ENCODE measurements at places on chromosomes 2 and 18.

DNA sequence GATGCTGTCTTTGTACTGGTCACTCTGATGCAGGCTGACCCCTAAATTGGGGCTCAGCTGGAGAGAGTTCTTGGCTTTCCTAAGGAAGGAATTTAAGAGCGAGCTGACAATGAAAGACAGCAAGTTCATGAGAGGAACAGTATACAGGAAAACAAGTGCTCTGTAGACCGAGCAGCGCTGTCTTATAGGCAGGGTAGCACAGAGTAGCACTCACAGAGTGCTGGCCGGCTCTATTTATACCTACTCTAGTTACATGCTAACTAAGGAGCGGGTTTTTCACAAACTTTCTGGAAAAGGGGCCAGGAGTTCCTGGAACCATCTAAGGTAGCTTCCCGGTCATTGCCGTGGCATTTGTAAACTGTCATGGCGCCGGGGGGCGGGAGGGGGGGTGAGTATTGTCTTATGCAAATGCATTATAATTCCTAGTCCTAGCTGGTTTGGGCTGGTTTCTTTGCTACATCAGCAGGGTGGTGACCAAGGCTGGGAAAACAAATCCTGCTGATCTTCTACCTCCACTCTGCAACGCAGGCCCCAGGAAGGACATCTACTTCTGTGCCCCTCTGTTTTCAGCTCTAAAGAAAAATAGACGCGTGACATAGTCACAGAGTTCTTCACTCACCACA lies 31.6 kb upstream of the MAP3K20 start:
- DNase-seq = no peak

DNA sequence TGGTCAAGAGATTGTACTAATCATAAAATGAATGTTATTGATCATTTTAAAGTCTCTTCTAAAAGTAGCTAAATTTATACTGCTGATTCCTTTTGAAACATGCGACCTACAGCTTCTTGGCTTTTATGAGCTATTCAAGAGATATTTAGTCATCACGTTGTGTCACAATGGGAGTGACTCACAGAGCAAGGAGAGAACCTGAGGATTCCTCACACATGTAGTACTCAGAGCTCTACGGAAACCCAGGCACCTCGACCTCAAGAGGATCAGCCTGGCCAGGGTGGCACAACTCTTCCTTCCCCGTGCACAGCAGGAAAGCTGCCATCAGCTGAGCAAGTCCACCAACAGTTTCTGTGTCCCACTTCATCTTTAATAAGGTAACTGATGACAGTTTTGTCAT lies at the start of gene DHRS9:
TSS of gene DHRS9 (plus strand) at position 223 of the 400 bp plus-strand sequence. CDS start 12,019 bp downstream, outside the sequence.
- DNase-seq = peak; percentile 58

DNA sequence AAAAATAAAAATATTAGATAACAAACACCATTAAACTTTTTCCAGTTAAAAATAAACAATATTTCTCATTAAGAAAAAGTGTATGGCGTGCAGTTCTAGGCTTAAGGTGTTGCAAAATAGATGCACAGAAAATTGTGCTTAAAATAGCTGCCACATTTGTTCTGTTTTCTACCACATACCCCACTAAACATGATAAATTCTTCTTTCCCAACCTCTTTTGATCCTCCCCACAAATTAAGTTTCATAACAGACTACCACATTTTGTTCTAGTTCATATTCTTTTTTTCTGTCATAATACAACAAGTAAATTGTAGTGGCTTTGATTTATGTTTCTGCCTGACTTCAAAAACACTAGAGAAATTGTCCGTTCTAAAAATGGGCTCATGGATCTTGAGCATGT lies 64.5 kb downstream of the ARHGAP28 start:
- DNase-seq = no peak

DNA sequence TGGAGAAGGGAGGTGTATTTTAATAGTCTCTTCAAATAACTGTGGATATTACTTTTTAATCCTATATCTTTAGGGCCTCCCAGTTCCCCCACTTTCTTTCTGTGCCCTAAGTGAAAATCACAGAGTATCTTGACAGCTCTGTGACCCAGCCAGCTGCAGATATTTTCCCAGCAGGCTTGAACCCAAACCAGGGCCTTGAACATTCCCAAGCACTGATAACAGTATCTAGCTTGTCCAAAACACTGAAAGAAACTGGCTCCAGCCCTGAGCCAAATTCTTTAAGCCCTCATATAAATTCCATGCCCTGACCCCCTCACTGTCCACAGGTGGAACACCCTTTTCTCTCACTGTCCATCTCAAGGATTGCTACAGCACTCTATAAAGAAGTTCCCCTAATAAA lies 388.1 kb upstream of the CHAC2 start:
- no peak for DNase-seq

DNA sequence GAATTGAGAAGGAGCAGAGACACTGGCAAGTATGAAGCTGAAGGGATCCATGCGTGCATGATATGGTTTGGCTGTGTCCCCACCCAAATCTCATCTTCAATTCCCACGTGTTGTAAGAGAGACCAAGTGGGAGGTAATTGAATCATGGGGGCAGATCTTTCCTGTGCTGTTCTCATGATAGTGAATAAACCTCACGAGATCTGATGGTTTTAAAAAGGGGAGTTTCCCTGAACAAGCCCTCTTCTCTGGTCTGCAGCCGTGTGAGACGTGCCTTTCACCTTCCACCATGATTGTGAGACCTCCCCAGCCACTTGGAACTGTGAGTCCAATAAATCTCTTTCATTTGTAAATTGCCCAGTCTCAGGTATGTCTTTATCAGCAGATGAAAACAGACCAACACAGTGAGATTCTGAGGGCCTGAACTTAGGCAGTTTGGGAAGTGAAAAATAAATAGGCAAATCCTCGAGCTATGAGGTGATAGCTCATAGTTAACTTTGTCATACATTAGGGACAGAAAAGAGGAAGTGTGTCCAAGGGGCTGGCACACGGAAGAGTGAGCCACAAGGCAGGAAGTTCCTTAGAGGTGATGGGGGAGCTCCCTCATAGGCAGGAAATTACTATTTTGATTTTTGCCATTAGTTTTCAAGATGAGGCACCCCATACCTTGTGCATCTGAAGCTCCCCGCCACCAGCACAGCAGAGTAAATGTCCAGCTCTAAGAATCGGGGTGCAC lies 658.8 kb upstream of the ID2 start:
- no peak for DNase-seq

DNA sequence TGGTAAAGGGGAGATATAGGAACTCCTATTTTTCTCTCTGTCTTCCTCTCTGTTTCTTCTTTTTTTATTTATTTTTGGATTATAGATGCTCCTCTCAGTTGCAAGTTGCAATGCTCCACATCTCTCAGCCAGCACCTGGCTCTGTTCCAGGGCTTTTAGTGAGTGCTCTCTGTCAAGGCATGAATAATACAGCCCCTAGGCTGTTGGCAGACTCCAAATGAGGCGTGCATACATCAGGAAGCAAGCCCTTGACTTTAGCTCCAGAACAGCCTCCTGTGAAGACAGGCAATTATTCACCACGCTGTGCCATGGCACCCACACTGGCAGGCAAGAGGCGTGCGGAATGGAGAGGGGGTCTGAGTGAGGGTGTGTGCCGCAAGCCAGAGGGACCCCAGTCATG lies 228.1 kb upstream of the PXDN start:
- no peak for DNase-seq

- no peak for DNase-seq
Observed at GRCh38 chr18:29104227-29104626, 927.3 kb upstream of the CDH2 start.

DNA sequence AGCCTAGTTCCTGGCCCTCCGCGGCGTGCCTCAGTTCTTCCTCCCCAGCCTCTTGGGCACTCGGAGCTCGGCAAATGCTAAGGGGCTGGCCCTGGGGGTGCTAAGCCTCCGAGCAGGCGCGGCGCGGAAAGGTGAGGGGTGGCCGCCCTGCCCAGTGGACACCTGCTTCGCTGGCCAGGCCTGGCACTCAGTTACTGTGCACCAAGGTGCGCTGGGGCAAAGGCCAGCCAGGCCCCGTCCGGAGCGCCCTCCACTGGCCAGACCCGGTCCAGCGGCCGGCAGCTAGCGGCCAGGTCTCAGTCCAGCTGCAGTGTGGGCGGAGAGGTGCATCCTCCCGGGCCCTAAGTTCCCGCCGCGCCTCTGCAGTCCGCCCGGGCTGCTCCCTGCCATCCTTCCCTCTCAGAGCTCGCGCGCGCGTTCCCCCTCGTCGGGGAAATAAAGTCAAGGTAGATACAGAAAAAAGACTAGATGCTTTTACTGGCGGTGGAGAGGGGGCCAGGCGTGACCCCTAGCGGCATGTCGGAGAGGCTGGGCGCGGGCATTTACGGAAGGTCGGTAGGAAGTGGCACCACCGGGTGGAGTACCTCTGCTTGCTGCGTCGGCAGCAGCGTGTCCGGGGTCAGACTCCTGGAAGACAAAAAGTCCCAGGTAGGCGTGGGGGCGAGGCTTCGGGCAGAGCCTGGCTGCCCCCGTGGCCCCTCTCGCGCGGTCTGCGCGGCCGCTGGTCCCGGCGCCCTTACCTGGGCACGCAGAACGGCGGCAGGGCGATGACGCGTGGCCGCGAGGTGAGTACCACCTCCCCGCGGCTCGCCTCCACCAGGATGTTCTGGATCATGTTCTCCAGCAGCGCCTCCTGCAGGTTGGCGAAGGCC lies 9.4 kb upstream of the CRYBA2 start:
- DNase-seq = no peak

GRCh38 chr2:165787334-165787733 lies 6.7 kb downstream of the GALNT3 start:
- DNase-seq = no peak

- DNase-seq = no peak
Observed at GRCh38 chr18:50247561-50247960, 18.7 kb downstream of the CFAP53 start.

GRCh38 chr2:98804265-98804650 lies 73.3 kb upstream of the MGAT4A start:
- DNase-seq = no peak

DNA sequence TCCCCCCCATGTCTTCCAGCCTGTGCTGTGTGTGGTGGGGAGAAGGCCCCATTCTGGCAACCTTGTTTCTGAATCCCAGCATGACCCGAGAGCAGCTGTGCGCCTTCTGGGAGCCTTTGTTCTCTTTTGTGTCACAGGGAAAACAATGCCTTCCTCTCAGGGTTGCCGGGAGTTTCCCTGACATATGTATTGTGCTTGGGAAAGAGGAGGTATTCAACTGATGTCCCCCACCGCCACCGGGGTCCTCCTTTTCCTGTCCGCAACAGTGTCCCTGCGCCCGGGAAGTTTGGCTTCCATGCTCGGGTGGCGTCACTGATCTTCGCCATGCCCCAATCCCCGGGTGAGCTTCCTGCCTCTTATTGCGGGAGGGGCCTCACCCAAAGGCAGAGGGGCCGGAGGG lies 77.5 kb upstream of the ASB18 start:
- DNase-seq = no peak

- no peak for DNase-seq
Observed at GRCh38 chr2:141380008-141380979, 750.5 kb downstream of the LRP1B start.

DNA sequence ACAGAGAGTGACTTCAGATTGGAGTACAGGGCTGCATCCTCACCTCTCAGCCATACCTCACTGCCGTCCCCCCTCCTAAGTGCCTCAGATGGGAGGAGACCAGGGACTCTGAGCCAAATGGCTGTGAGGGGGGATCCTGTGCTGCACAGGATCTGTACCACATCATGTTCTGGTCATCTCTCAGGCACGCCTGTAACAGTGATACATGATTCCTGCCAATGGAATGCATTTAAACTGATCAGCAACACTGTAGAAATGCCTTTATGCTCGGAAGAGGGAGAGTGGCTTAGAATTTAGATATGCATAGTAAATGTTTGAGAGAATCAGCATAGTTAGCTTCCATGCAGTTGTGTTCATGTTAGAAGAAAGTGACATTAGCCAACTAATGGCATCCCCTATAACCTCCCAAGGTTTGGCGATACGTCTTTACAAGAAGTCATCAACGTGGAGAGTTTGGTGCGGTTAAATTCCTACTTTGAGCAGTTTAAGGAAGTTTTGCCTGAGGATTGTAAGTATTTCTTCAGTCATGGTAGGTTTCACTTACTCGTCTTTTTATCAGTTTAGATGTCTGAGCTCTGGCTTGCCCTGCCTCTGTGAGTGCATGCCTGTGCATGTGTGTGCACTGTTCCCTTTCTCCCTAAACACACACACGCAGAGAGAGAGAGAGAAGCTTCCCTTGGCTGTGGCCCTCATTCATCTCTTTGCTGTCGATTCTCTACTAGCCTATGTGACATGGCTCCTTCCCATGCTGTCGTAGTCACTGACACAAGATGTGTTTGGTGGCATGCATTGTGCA lies 40.0 kb downstream of the COA5 start:
- no peak for DNase-seq

GRCh38 chr2:3021720-3022119 lies 355.9 kb downstream of the EIPR1 start:
- DNase-seq = no peak

DNA sequence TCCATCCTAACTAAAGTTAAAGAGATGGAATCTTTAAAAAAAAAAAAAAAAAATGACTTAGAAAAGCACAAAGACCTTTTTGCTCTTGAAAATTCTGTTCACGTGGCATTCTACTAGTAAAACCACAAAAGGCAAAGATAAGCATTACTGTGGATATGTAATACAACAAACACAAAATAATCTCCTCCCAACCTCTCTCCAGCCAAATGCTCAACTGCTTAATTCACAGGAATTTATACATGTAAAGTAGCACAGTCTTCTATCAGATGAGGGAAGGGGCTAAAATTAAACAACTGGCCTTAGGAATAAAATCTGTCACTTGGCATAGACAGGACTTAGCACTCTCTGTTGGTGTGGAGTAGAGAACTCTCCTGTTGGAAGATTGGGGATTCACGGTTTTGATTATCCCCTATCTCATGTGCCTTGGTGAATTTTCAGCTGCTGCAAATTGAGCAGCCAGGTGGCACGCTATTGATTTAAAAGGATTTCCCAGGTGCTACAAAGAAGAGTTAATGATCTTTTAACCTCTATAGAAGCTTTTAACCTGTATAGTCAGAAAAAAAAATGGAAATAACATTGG lies 57.4 kb downstream of the ATIC start:
- DNase-seq = no peak

GRCh38 chr2:38835990-38836389 lies 39.7 kb downstream of the DHX57 start:
- DNase-seq = no peak

GRCh38 chr2:232955856-232956255 lies 57.2 kb downstream of the NGEF start:
- DNase-seq = no peak

DNA sequence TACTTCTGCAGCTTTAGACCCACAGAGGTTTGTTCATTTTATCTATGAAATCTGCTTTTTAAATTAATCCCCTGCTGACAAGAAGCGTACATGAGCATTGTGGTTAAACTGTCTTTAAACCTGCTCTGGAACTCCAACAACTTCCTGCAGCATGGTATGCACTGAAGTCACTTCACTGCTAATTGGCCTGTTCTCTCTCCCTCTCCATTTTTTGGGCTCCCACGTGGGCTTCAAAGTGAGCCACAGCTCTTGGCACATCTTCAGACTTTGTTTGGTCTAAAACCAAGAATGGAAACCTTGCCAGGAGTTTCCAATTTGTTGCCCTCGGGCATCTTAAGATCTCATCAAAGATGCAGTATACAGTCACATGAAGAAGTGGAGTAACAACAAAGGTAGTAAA lies 311.4 kb downstream of the LRRTM1 start:
- DNase-seq = no peak
